ENCODE measurements at places on chromosomes 13 and 19.

GRCh38 chr19:49069026-49069425 lies 3.5 kb downstream of the KCNA7 start:
- H3K27me3 ChIP-seq = peaks cover 24% of the 10 kb centered on the region
- H3K4me1 ChIP-seq = peaks cover 6% of the 10 kb centered on the region
- DNase-seq = no peak
- H3K4me3 ChIP-seq = no peak overlapping the region

GRCh38 chr19:17824339-17824738 lies 3.0 kb upstream of the INSL3 start:
- no peak overlapping the region for H3K4me3 ChIP-seq
- H3K27me3 ChIP-seq = no peaks in the 10 kb centered on the region
- no peaks in the 10 kb centered on the region for H3K4me1 ChIP-seq
- no peak for DNase-seq
- peaks cover 19% of the 10 kb centered on the region for H3K36me3 ChIP-seq

GRCh38 chr13:78370231-78370630 lies 233.1 kb downstream of the POU4F1 start:
- no peaks in the 10 kb centered on the region for H3K36me3 ChIP-seq
- no peak overlapping the region for H3K4me3 ChIP-seq
- H3K27ac ChIP-seq = no peak overlapping the region
- H3K27me3 ChIP-seq = no peaks in the 10 kb centered on the region

DNA sequence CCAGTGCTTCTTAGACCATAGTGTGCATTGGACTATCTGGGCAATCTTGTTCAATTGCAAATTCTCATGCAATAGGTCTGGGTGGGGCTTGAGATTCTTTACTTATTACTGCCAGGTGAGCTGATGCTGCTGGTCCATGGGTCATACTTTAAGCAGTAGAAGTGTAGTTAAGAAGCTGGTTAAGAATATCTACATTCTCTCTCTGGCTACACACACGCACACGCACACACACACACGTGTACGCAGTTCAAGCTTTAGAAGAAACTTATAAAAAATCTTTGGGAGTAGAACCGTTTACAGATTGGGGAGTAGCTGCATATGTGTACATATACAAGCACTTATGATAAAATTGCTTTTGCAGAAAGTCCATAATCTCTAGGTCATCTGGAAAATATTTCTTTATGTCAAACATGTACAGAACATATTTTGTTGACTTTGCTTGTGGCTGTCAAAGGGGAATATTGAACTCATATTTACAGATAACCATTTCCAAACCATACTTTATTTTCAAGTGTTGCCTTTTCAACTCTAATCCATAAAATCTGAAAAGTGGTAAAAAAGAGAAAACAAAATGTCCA lies 99.7 kb downstream of the GPC6 start:
- DNase-seq = no peak
- H3K4me3 ChIP-seq = no peak overlapping the region
- H3K27ac ChIP-seq = no peak overlapping the region
- H3K27me3 ChIP-seq = no peaks in the 10 kb centered on the region

DNA sequence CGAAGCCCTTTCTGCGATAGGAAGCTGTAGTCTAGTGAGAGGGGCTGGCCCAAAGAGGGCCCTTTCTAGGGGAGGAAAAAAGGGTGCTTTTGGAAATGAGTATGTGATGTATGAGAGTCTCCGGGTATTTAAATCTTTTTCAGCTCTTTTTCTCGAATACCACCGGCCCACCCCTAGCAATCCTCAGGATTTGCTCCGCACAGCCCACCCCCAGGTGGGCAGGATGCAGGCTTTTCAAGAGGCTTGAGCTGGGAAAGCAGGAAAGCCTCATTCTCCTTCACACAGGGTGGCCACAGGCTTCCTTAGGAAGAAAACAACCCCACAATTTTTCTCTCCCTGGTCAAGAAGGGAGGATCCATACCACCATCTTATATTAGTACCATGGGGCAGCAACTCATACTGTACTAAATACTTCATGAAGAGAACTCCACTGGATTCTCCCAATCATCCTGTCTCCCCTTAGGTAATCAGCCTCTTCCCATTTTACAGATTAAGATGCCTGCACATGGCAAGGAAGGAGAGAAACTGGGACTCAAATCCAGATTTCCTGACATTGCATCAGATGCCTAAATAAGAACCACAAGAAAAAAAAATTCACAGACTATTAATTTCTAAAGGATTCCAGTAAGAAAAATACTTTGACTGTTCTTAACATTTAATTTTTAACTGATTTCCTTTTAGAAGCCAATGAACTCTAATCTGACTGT lies 84.4 kb downstream of the STK24 start:
- H3K4me1 ChIP-seq = peaks cover 6% of the 10 kb centered on the region
- H3K27ac ChIP-seq = no peak overlapping the region
- no peak overlapping the region for H3K4me3 ChIP-seq
